ENCODE measurements at places on chromosomes 13 and 19. TPM values are rescaled to one million over a fixed set of nuclear protein-coding genes. Genes with fewer than 3 reads are reported as not detected.

DNA sequence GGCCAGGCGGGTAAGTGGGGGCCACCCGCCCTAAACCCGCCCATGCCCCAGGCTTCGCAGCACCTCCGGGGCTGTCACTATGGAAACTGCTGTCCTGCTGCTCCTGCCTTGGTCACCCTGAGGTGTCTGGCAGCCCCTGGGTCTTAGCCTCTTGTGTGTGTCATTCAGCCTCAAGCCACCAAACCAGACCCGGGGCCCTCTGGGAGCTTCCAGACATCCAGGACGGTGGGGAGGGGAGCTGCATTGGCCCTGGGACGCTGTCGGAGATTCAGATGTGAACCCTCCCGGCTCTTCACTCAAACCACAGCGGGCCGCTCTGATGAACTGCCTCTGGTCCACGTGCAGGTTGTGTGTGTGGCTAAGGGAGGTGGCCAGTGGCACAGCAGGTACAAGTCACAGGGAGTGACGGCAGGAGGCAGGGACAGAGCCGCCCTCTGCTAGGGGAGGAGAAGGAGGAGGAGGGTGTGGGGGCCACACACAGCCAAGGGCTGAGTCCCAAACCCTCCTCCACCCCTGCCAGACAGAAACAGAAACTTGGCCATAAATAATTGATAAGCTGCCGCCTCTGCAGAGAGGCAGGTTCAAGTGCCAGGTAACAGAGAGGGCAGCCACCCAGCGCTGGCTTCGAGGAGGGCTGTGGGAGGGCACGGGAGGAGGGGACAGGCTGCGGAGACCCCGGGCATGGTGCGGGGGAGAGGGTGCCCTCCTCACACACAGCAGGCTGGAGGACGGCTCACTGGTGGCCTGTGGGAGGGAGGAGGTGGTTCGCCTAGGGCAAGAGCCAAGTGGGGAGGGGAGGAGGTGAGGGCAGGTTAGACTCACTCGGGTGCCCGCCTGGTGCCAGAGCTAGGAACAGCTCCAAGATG is 8.0 kb downstream of the NANOS3 start:
- H3K27me3 ChIP-seq: no peaks in the 10 kb centered on the region
- no peak overlapping the region for H3K27ac ChIP-seq

DNA sequence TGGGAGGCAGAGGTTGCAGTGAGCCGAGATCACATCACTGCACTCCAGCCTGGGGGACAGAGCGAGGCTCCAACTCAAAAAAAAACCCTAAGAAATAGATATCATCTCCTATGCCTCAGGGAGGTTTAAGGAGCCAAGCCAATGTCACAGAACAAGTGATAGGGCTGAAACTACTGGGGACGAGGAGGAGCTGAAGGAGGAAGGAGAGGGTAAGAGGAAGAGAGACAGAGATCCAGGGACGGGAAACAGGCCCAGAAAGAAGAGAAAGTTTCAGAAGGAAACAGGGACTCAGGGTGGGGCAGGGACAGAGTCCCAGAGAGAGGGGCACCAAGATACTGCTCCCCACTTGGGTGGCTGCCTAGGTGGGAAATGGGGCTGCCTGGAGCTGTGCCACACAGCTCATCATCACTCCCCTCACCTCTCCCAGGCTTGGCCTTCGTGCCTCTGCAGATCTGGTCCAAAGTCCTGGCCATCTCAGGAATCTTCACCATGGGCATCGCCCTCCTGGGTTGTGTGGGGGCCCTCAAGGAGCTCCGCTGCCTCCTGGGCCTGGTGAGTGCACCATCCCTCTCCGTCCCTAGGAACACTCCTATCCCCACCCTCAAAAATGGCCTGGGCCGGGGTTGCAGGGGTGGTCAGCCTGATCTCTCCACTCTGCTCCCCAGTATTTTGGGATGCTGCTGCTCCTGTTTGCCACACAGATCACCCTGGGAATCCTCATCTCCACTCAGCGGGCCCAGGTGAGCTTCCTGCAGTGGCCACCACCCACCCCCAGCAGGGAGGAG is 1.5 kb downstream of the CD37 start:
- no peaks in the 10 kb centered on the region for H3K27me3 ChIP-seq
- DNase-seq: no peak
- no peak overlapping the region for H3K4me3 ChIP-seq

DNA sequence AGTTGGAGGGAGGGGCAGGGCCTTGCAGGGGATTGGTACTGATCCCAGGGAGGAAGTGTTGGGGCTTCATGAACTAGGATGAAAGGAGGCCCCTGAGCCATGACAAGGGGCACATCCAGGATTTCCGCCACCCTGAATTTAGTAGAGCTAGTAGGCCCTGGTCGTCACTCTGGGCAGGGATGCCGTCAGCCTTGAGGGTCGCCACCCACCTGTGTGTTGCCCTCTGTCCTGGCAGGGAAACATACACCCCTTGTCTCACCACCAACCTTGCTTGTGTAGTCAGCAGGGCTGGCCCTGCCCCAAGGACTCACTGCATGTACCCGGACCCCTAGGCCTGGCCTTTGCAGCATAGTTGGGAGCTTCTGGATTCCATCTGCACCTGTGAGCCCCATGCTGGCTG is 9.4 kb upstream of the QTRT1 start:
- DNase-seq: no peak
- H3K27ac ChIP-seq: no peak overlapping the region
- no peaks in the 10 kb centered on the region for H3K27me3 ChIP-seq
- H3K4me1 ChIP-seq: peaks cover 26% of the 10 kb centered on the region

FCER2 gene
- not detected for total RNA-seq

CEACAM19 gene
- total RNA-seq: 3.1 TPM

DNA sequence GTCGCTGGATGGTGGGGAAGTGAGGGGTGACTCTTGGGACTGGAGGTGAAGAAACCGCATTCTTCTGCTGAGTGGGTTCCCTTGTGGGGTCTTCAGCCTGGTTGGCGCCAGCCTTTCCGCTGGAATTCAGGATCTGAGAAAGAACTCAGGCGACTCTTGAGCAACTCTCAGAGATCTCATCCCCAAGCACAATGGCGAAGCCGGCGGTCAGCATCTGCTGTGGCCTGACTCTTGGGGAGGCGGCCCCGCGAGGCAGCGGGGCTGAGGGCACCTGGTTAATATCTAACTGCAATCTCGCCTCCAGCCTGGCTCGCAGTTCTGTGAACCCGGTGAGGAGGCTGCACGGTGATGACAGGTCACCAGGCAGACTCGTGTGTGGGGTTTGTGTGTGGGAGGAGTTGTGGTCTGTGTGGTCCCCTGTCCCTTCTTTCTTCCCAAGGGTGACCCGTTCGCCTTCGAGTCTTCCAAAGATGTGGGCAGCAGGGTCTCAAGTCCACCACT is 883 bp downstream of the ZNF441 start:
- peak; percentile 58 for DNase-seq
- H3K27ac ChIP-seq: peak overlapping the region; percentile 92
- H3K4me1 ChIP-seq: no peaks in the 10 kb centered on the region
- no peaks in the 10 kb centered on the region for H3K27me3 ChIP-seq
- H3K36me3 ChIP-seq: no peaks in the 10 kb centered on the region

DNA sequence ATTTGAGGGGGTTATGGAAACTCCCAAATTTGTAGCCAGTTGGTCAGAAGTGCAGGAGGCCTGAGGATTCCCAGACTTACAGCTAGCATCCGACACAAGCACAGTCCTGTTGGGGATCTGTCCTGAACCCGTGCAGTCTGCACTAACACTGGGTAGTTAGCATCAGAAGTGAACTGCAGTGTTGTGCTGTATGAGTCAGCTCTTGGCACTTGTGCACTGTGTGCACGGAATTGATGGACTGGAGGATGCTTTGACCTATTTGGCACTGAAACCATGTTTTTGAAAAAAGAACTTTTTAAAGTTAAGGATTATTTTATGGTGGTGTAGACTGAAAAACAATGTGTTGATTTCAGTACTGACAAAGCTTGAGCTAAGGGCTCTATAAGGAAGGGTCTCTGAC is 279.0 kb downstream of the NHLRC3 start:
- H3K27me3 ChIP-seq: no peaks in the 10 kb centered on the region
- DNase-seq: no peak
- no peak overlapping the region for H3K4me3 ChIP-seq
- peaks cover 26% of the 10 kb centered on the region for H3K4me1 ChIP-seq
- H3K36me3 ChIP-seq: no peaks in the 10 kb centered on the region
- H3K27ac ChIP-seq: no peak overlapping the region

DNA sequence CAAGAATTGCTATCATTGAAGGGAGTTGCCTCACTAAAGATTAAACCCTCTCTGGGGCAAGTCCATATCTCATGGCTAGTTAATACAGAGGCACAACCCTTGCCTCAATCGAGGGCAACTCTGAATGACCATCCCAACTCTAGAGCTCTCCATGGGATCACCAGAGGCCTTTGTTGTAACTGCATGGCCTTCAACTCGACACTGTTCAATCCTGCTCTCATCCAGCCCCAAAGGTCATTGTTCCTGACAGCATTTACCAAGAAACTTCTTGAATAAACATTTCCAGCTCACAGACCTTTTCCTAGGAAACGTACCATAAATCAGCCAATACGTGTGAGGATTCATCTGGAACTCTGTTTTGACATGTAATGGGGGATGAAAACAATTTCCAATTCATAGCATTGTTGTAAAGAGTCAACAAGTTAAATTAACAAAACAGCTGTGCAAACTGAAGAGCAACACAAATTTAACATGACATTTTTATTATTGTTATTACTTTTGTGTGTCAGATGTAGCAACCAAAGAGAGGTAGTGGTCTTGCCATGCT is 452.7 kb downstream of the SUCLA2 start:
- H3K27ac ChIP-seq: no peak overlapping the region
- H3K27me3 ChIP-seq: no peaks in the 10 kb centered on the region
- no peak for DNase-seq
- H3K4me1 ChIP-seq: peaks cover 6% of the 10 kb centered on the region
- no peak overlapping the region for H3K4me3 ChIP-seq

DNA sequence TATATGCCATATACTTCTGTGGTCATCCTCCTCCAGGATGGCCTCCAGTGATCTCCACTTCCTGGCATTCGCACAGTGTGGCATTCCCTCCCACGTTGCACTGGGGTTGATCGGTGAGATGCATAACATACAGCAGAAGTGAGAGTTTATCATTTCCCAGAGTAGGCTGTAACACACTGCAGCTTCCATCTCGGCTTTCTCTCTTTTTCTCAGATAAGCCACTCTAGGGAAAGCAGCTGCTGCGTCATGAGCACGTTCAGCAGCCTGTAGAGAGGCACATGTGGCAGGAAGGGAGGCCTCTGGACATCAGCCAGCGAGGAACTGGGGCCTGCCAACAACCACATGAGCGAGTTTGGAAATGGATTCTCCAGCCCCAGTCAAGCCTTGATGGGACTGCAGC is 807.1 kb downstream of the DIAPH3 start:
- no peaks in the 10 kb centered on the region for H3K4me1 ChIP-seq
- peak overlapping the region; percentile 59 for H3K27ac ChIP-seq
- no peaks in the 10 kb centered on the region for H3K27me3 ChIP-seq
- H3K4me3 ChIP-seq: no peak overlapping the region
- peak; percentile 79 for DNase-seq
- no peaks in the 10 kb centered on the region for H3K36me3 ChIP-seq

- no peak overlapping the region for H3K4me3 ChIP-seq
- DNase-seq: no peak
- no peaks in the 10 kb centered on the region for H3K36me3 ChIP-seq
- peaks cover 6% of the 10 kb centered on the region for H3K27me3 ChIP-seq
- no peak overlapping the region for H3K27ac ChIP-seq
- peaks cover 15% of the 10 kb centered on the region for H3K4me1 ChIP-seq
These were observed 38.4 kb downstream of the DEDD2 start for GRCh38 chr19:42178791-42179674.
